ENCODE measurements at places on chromosomes 5 and 9.

- no peak for DNase-seq
These were observed 587.8 kb downstream of the PSAT1 start for GRCh38 chr9:78884611-78885150.

GRCh38 chr5:143011585-143011984 is 241.4 kb downstream of the ARHGAP26 start:
- DNase-seq: no peak

DNA sequence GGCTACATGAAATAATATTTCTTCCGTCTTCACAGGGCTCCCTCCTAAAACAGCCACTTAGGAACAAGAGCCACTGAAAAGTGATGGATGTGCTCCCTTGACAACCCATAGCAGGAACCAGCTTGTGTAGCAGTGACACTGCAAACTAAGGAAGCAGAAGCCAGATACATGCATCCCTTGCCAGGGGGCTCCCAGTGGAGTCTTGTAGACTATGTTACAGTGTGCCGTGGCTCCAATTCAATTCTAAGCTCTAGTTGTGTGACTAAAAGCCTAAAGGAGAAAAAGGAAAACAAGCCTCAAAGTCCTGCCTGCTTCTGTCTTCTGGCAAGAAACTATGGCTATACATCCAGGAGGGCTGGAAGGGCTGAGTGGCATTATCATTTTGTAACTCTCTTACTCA is 12.2 kb upstream of the TAF1L start:
- no peak for DNase-seq

DNA sequence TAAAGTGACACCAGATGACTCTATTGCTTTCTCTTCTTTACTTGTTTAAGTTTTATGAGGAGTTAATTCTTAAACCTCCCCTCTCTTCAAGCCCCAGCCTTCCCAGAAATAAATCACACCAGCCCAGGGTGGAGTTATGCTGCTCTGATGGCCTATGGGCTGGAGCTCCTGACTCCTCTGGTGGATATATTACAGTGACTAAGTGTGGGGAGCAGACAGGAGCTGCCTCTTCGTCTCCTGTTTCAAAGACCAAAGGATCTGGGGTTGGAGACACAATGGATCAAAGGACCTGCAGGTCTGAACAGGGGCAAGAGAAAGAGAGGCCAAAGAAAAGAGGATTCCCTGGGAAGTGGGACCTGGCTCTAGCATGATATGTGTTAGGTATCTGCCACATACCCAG is 312.0 kb upstream of the MSX2 start:
- no peak for DNase-seq

- no peak for DNase-seq
These were observed 89.5 kb downstream of the TLE4 start for GRCh38 chr9:79661279-79661678.

DNA sequence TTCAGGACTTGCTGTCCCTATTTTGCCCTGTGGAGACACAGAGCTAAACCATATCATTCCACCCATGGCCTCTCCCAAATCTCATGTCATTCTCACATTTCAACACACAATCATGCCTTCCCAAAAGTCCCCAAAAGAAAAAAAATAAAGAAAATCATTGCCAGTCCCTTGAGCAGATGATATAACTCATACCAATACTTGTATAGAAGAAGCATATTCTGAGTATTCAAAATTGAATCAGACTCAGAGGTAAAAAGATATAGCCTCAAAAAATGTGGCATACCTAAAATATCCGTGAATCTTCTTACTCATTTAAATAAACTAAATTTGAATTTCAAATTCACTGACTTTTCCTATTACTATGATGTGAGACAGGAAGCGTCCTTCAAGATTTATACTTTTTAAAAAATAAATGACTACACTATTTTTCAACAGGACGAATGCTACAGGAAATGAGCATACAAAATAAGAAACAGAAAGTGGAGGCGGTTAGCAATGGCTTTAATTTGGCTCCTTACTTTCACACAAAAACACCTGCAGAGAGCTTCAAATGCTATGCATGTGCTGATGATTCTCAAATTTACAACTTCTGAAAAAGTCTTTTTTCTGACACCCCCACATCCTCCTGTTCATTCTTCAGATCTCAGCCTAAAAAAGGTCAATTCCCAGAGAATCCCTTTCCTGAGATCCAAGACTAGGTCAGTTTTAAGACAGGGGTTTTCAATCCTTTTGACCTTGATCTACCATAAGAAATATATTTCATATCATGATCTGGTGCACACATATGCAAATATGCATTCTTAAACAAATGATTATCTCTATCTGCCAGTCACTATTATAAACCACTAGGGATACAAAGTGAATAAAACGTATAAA is 39.6 kb upstream of the DMXL1 start:
- DNase-seq: no peak

DNA sequence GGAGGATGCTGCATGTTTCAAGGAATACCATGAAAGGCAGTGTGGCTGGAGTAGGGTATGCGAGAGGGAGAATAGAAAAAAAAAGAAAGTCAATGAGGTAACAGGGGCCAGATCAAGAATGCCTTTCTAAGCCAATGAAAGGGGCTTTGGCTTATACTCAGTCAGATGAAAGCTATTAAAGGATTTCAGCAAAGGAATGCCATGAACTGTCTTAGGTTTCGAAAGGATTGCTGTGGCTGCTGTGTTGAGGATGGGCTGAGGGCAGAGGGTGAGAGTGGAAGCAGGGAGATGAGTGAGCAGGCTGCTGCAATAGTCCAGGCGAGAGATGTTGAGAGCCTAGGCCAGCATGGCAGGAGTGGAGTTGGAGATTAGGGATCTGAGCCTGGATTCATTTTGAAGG is 135.4 kb upstream of the CKMT2 start:
- DNase-seq: no peak

All from NCI-H1417 treated with DMSO at 0.1 percent for 48 hours (cell line).